Retina (tissue), 1 donor: ENCODE measurements at places on chromosomes 12 and 14.

DNA sequence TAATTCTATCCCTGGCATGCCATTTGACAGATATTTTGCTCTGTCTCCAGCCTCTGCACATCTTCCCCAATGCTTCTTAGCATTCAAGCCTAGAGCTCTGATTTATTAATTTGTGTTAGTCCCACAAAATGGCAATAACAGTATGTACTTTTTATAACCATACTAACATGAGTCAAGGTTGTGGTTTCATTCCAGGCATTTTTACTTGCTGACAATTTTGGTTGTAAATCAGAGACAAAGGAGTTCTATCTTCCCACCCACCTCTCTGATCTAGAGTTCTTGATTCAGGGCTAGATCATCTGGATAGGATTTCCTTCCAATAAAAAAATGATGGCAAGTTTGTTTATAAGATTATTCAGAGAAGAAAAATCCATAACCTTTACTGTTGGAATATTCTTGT, 18.5 kb upstream of the CISTR start:
- no peak for DNase-seq

DNA sequence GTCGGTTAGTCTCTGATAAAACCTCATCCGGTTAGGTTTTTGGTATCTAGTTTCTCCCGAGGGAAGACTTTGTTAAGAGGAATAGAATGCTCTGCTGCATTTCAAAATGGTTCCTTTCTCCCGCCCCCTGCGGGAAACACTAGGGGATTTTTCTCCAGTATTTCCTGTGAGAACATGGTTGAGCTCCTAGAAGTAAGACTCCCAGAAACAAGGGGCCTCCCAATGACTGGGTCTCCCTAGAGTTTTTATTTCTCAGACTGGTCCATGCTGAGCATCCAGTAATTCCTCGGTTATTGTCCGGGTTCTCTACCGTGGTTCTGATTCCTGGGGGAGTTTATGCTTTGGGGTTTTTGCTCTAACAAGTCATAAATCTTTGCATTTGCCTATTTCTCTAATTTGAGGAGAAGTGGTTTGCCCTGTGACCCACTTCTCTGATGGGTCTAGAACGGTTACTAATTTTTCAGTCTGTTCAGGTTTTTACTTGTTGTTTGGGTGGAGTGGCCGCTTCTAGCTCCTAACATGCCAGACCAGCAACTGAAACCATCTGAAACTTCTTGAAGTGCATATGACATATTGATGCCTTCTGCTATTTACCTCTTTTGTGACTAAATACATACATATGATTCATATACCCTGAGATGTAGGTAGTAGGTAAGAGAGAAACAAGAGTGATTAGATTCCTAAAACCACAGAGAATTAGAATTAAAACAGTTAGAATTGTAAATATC, 25.1 kb downstream of the TESPA1 start:
- no peak for DNase-seq

- DNase-seq, result no peak
These were observed 44.2 kb downstream of the SOCS2 start for GRCh38 chr12:93616584-93617101.

DNA sequence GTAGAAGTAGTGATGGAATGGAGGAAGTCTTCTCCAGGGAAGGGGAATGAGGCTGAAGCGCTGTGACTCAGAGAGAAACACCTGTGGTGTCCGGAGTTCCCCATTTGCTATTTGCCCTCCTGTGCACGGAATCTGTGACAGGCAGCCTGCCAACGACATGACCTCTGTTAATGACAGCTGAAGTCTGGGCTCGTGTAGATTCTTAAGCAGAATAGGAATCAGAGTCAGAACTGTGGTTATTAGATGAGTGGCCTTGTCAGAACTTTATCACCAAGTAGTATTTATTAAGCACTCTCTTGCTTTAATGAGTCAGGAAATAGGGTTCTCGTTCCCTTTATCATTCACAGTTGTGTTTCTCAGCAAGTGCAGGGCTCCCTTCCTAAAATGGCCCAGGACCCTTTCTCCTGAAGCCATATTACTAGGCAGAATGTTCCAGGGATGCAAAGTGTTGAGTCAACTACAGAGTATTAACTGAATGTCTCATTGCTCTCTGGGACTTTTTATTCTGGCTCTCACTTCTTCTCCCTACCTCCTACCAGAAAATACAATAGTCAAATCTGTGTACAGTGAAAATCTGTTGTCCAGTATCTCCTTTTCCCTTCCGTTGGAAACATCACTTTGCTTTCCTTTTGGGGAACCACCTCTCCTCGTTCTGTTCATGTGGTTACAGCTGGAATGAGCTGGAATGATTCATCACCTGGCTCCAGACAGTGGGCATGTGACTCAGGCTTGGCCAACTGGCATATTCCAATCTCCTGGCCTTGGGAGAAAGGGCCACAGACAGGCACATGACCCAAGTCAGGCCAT, 77.8 kb upstream of the MAX start:
- DNase-seq, result no peak

GRCh38 chr12:122646517-122647217, 56.5 kb downstream of the HCAR2 start:
- DNase-seq, result no peak

GRCh38 chr12:12158858-12159257, 88.1 kb downstream of the BCL2L14 start:
- no peak for DNase-seq

- no peak for DNase-seq
These were observed 14.0 kb downstream of the CCND2 start for GRCh38 chr12:4287325-4288211.

DNA sequence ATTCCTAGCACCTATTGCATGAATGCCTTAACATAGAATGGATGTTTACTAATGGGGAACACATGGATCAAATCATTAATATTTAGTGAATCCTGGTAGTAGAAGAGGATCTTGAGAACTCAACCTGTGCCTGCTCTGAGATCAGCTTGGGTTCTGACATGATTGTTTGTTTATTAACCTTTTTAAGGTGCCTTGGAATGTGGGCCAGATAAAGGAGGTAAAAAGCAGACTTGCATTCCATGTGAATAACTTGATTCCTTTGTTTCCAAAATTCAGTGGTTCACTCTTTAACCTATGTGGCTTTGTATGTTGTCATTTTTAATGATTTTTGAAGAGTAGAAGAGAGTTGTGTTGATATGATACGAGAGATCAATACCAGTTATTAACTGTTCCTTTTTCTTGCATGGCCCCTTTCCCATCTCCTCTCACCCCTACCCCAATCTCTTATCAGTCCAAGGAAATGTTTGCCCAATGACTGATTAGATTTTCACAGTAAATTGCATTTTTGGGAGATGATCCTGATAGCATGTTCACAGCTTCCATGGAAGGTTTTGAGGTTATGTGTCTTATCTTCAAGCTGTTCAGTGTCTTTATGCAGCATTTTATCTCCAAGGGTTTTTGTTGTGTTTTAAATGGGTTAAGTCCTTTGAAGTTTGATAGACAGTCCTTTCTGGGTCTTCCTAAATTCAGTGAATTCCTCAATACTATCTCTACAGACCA, 193.7 kb upstream of the FRMD6 start:
- DNase-seq, result no peak

GRCh38 chr12:46571608-46572007, 199.0 kb upstream of the SLC38A2 start:
- DNase-seq, result no peak

DNA sequence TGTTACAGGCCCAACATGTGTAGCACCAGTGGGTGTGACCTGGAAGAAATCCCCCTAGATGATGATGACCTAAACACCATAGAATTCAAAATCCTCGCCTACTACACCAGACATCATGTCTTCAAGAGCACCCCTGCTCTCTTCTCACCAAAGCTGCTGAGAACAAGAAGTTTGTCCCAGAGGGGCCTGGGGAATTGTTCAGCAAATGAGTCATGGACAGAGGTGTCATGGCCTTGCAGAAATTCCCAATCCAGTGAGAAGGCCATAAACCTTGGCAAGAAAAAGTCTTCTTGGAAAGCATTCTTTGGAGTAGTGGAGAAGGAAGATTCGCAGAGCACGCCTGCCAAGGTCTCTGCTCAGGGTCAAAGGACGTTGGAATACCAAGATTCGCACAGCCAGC, 8.6 kb downstream of the BCL2L14 start:
- DNase-seq, result no peak

GRCh38 chr12:107530701-107531100, 154.9 kb upstream of the PWP1 start:
- DNase-seq, result no peak

DNA sequence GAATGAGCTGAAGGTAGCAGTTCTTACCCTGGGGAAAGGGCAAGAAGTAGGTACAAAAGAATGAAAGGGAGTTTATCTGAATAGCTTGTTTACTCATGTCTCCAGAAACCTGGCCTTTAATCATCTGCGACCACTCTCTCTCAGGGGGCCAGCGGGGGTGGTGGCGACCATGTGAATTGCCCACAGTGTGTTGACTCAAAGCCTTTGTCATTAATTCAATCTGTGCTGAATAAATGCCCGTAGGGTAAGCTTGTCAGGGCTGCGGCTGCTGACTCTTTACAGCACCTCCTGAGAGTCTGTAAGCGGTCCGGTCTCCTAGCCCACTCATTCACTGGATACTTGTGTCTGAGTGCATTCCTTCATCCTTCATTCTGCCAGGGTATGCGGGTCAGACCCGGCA, 874.4 kb downstream of the SLC6A15 start:
- DNase-seq, result no peak

GRCh38 chr12:11812241-11812585, 162.7 kb downstream of the ETV6 start:
- DNase-seq, result no peak

DNA sequence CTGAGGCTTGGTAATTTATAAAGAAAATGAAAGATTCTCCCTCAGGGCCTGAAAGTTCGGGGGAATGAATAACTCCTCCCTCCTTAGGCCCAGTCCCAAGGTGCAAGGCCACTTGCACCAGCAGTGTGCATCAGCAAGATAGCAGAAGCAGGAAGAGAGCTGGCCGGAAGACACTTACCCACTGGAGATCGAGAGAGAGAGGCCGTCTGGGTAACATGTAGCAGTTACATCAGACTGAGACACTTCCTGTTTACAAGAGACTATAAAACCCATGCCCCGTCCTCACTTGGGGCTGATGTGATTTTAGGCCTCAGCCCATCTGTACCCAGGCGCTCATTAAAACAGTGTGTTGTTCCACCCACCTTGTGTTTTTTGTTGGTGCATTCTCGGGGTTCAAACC, 85.2 kb downstream of the TMTC3 start:
- no peak for DNase-seq

- no peak for DNase-seq
These were observed 2.4 kb upstream of the GALNT8 start for GRCh38 chr12:4717806-4718205.

DNA sequence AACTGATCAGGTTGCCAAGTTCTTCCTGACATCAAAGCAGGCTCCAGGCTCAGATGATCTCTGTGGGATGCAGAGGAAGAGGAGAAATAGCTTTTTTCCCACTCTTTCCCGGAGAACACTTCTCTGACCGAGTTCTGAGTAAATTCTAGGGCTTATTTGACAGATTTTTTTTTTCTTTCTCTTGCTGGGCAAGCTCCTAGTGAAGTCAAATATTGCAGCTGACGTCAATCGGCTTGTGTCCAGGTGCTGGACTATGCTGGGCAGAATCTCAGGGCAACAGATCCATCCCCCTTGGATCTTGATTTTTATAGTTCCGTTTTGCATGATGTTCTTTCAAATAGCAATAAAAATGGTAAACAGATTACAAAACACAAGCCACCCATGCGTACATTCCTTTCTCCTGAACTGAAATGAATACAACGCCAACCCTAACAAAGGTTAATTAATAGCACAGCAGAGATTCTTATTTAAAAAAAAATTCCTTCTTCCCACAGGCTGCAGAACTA, 182.2 kb downstream of the NOVA1 start:
- DNase-seq, result no peak

- DNase-seq, result no peak
These were observed 68.6 kb downstream of the MIA2 start for GRCh38 chr14:39302124-39302810.

GRCh38 chr14:100219126-100219785, 19.7 kb upstream of the YY1 start:
- no peak for DNase-seq

DNA sequence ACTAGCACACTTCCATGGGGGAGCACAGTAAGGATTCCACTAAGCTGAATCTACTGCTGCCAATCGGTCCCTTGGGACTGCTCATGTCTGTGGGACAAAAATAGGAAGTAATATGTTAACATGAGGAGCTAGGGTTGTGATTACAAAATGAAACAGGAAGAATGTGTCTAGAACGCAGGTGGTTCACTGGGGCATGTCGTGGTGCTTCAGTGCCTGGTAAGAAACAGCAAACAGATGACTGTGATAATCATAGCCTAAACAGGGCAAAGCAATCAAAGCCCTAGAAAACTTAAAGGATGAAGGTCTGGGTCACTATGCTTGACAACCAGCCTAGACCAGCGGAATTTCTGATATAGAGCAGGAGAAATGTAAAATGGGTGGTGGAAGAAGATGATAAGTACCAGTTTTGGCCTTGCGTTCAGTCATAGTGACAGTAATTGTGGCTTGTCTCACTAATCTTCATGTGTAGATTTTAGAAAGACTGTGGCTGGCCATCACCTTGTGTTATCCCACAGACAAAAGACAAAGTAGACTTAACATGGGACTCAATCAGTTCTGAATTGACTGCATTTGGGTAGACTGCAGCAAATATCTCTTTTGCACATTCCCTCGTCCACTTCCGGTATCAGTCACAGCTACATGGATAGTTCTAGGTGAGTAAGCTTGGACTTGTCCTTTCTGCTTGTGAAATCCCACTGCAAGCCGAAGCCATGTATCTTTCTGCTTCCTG, 51.4 kb downstream of the WASHC3 start:
- DNase-seq, result no peak

GRCh38 chr14:55847766-55848165, 267.8 kb downstream of the KTN1 start:
- DNase-seq, result no peak

DNA sequence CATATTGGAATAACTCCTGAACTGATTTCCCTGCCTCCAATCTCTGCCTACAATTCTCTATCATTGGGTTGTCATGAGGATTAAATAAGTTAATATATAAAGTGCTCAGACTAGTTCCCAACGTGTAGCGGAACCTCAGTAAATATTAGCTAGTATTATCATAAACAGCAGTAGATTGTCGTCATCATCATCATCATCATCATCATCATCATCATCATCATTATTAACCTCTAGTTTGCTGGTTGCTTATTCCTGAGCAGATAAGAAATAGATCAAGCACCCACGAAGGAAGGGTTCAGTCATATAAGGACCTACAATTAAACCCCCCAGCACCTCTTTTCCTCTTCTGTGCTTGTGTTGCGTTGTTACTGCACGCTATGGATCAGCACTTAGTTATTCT, 48.8 kb upstream of the PARP11 start:
- DNase-seq, result no peak

GRCh38 chr14:72060917-72061316, 128.7 kb downstream of the RGS6 start:
- no peak for DNase-seq

- no peak for DNase-seq
These were observed 35.6 kb downstream of the PTGER2 start for GRCh38 chr14:52349731-52350130.

GRCh38 chr12:92844151-92844763, 84.8 kb downstream of the EEA1 start:
- no peak for DNase-seq

- DNase-seq, result no peak
These were observed 13.3 kb downstream of the IL22 start for GRCh38 chr12:68240079-68240478.

- no peak for DNase-seq
These were observed 19.1 kb upstream of the FICD start for GRCh38 chr12:108495823-108496579.
